Stimulated activated CD4-positive, alpha-beta T cell treated with anti-CD3 and anti-CD28 coated beads, Interleukin-4, amount 100 ng/mL, for 1 hour (primary cell): ENCODE measurements at places on chromosomes 7 and 10.

DNA sequence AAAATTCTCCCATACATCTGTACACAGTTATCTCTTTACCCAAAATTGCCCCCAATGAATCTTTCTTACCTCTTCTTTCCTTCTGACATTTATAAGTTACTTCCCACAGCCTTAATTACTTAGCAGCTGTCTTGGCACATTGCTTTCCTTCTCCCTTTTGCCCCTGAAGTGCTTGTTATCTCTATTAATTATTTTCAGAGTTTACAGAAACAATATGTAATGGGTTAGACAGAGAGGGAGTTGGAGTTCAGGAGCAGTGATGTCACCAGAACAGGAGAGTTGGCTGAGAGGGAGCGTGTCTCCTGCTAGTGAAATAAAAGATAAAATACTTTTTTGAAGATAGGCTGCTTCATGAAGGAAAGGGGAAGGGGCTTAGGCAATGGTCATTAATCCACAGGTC lies 57.4 kb downstream of the ITGB8 start:
- DNase-seq = no peak

- no peak for DNase-seq
These were observed 39.7 kb upstream of the TNKS2 start for GRCh38 chr10:91758303-91759146.

DNA sequence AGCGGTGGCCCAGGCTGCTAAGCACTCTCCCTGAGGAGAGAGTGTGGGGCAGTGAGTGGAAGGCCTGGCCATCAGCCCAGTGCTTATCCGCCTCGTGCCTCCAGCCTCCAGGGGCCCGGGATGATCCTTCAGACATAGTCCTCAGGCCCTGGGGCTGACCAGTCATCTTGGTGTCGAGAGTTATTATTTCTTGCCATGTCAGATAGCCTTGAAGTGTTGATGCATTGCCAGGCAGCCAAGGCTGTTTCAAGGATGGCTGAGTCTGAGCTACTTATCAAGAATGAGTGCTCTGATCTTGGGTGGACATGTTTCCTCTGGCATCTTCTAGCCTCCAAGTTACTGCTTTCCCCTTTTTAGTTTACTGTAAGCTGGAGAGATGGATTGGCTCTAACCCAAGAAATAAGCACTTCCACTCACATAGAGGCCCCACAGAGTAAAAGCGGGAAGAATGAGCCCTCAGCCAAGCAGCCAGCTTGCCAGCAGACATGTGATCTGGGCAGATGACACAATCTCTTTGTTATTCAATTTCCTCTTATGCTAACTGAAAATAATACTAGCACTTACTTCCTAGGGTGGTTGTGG lies 136.5 kb upstream of the NAMPT start:
- no peak for DNase-seq

DNA sequence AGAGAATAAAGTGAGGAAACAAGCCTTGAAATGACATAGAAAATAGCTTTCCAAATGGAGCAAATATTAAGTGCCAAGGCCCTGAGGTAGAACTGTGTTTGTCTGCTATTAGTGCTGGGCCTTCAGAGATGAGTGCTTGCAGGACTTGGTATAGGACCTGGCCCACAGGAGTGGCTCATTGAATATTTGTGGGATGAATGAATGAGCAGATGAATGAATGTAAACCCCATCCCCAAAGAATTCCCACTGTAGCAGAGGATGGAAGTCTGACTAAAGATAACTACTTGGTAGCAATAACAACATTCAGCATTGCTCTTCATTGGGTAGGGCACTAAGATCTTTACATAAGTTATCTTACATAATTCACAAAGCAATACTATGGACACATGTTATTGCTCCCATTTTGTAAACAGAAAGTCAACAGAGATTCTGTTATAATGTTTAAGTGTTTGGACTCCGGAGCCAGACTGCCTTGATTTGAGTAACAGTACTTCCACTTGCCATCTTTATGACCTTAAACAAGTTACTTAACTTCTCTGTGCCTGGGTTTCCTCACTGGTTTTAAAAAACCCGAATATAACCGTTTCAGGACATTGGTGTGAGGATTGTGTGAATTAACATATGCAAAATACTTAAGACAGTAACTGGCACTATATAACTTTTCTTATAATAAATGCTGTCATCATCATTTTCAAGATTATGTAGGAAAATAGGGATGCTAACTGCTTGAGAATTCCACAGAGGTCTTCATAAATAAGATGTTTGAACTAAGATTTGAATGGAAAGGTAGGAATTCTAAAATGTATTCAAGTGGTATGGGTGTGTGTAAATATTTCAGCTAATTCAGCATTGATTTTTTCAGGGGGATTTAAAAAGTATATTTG lies 141.9 kb downstream of the PRKG1 start:
- no peak for DNase-seq

DNA sequence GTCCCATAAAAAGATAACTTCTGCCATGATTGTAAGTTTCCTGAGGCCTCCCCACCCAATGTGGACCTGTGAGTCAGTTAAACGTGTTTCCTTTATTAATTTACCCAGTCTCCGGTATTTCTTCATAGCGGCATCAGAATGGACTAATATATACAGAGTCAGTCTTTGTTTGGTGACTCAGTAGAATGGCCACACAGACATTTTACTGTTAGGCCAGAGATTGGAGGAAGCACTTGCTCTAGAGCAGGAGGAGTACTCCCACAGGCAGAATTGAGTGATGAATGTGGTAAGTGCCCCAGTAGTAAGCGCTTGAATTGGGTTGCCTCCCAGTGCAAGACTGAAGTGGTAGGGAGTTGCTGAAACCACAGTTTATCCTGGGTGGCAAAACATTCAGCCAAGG lies 149.5 kb upstream of the SMIM30 start:
- no peak for DNase-seq

DNA sequence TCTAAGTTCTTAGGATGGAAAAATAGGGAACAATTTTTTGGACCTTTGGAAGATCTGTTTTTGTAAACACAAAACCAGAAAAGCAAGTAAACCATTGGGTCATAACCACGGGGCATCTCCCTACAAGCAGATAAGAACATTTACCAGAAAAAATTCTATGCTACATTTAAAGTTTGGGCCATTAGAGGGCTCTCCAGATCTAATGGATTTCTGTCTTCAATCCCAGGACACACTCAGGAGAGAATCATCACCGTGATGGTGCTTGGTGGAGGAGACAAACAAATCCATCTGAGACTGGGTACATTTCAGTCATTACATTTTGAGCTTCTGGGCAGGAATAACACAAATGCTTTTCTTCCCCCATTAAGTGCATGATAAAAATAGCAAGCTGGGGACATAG lies 178.4 kb upstream of the TARP start:
- DNase-seq = no peak

GRCh38 chr10:73731588-73732375 lies 12.4 kb upstream of the SEC24C start:
- DNase-seq = no peak

- no peak for DNase-seq
These were observed 119.3 kb downstream of the NRP1 start for GRCh38 chr10:33215154-33215553.

DNA sequence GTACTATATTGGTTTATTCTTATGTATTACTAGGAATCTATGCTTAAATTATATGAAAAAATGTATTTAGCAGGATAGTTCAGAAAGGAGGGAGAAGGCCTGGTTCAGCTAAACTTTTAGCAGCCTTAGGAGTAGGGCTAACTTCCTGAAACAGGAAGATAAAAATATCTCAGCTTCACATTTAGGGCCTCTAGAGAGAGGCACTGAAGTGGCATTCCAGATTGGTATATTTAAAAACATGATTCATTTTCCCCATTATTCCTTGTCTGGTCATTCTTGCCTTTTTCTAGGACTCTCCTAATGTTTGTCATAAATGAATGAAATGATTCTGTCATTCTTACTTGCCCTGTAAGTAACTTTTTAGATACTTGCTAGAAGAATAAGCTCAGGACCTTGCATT lies 63.0 kb upstream of the CYP26C1 start:
- DNase-seq = no peak

DNA sequence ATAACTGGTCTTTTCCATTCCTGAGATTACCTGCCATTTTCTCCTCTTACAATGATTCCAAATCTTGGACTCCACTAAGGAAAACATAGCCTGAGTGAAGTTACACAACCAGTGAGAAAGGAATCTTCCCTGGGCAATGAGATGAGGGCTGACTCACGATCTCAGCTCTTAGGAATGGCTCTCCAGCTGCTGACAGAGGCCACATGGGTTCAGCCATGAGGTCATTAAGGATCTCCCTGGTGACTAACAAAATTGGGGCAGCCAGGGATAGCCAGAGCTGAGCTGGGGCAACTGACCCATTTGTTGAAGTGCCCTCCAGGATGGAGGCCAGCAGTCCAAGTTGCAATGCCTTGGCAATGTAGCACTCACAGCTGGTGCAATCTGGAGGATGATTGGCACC lies 78.7 kb upstream of the MKLN1 start:
- no peak for DNase-seq

DNA sequence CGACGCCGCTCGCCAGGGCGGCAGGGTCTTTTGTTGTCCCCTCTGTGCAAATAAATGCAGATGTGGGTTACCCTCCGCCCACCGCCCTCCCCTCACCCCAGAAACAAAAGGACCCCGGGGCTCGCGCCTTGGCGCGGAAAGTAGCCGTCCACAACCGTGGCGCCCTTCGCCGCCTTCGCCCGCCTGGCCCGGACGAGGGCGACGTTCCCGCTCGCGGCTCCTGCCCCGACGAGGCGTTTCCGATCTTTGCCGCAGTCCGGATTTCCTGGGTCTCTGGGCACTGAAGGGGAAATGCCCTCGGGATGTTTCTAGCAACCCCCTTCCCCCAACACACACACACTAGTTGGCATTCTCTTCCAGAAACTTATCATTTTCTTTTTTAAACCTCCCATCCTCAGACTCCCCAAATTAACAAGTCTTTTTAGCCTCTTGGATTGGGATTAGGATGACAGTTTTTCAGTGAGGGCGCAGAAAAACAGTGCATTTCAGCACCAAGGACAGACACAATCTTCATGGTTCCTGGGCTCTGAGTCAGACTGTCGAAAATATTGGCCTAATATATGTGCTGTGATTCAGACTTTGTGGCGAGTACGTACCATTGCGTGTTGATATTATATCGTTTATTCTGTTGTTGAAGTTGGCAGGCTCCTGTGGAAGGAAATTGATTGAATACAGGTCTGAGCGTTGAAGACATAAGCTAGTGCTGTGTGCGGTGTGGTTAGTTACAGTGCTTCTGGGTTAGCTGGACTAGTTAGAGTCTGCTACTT lies 771 bp downstream of the PHYHIPL start:
- DNase-seq = no peak

DNA sequence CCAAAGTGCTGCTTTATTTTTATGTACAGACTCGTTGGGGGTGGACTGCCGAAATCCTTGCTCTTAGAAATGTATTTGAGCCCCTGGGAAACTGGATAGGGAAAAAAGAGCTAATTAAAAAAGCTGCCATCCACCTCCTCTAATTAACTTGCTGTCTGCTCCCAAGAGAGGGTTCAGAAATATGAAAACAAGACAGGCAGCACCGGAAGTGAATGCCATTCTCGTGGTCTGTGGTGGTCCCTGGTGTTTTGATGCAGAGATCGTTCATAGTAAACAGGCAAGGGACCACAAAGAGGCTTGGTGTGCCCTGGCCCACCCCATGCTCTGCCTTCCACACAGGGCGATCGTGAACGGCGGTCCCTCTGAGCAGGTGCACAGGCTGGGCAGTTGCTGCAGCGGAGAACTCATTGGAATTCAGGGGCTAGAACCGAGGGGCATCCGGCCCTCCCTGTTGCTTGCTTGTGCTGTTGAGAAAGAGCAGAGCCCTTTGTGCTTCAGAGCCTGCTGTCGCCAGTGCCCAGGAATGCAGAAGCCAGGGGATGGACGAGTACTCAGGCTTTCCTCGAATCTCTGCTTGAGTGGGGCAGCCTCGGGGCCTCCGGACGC lies 79.1 kb upstream of the BTBD16 start:
- DNase-seq = no peak

- DNase-seq = no peak
These were observed 469.3 kb upstream of the COBL start for GRCh38 chr7:51785876-51786275.

DNA sequence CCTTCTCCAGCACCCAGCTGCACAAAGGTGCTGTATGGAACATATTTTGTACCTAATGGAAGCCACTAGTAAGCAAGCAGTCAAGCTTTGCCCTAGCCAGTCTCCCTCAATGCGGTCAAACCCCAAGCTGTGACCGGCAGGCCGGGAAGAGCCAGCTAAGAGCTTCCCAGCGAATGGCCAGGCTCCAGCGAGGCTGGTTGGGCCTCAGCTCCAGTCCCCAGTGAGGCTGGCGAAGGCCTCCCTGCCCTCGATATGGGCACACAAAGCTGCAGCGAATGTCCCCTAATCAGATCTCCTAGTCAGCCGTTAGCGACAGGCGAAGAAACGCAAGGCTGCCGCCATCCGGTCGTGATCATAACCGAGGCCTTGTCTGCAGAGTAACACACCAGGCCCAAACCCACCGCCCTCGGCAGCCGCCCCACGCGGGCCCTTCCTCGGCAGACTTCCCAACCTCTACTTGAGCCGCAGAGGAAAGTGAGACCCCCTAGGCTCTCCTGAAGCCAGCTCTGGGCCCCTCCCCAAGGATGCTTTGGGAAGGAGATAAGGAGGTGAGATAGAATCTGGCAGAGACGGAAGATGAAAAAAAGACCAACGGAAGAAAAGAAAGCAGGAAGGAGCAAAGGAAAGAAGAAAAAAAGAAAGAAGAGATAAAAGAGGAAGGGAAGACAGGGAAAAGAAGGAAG lies 3.1 kb upstream of the HOXA9 start:
- DNase-seq = no peak

DNA sequence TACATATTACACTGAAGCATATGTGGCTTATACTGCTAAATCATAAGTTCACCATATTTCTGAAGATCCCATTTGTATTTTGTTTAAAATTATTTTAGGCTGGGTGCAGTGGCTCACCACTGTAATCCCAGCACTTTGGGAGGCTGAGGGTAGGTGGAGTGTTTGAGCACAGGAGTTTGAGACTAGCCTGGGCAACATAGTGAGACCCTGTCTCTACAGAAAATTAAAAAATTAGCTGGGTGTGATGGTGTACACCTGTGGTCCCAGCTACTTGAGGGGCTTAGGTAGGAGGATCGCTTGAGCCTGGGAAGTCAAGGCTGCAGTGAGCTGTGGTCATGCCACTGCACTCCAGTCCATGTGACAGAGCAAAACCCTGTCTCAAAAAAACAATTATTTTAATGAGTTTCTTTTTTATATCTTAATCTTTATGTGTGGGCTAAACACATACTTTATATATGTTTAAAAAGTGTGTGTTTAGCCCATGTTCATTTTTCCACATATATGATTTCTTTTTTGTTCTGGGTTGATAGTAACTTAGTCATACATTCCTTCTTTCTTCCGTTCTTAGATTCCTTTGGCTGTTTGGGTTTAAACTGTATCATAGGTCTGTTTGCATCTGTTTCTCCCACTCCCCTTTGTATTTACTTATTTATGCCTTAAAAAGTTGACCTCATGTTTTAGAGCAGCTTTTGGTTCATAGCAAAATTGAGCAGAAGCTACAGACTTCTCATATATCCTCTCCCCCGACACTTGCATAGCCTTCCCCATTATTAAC lies 33.5 kb downstream of the RSBN1L start:
- DNase-seq = no peak
